Right renal pelvis (tissue), 4 donors: ENCODE measurements at places on chromosomes 16 and 17.

DNA sequence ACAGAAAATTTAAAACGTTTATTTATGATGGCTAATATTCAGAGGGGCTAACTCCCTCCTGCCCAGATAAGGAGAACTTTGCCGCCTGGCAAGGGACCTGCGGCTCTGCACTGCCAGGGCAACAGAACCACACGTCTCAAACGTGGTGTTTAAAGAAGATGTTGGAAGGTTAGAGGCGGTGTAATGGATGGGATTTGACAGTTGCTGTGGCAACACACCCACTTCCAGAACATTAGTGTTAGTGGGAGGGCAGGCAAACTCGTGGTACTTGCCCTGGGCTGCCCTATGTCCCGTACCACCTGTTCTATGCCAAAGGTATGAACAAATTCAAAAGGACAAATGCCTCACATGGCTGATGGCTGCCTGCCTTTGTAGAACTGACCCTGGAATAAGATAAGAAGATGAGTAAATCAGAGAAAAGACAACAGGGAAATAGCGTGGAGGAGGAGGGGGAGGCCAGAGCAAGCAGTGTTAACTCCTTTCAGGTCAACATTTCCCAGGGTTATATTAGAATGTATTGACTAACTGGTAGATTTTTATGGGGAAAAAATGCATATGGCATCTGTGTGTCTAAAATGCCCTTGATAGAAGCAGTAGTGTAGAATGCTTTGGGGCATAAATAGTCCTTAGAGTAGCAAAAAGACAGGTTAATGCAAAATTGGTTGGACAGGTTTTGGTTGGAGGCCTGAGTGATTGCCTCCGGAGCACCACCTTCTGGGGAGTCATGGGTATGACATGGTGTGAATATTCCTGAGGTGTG, 30.8 kb downstream of the HLF start:
- peak; percentile 41 for DNase-seq

DNA sequence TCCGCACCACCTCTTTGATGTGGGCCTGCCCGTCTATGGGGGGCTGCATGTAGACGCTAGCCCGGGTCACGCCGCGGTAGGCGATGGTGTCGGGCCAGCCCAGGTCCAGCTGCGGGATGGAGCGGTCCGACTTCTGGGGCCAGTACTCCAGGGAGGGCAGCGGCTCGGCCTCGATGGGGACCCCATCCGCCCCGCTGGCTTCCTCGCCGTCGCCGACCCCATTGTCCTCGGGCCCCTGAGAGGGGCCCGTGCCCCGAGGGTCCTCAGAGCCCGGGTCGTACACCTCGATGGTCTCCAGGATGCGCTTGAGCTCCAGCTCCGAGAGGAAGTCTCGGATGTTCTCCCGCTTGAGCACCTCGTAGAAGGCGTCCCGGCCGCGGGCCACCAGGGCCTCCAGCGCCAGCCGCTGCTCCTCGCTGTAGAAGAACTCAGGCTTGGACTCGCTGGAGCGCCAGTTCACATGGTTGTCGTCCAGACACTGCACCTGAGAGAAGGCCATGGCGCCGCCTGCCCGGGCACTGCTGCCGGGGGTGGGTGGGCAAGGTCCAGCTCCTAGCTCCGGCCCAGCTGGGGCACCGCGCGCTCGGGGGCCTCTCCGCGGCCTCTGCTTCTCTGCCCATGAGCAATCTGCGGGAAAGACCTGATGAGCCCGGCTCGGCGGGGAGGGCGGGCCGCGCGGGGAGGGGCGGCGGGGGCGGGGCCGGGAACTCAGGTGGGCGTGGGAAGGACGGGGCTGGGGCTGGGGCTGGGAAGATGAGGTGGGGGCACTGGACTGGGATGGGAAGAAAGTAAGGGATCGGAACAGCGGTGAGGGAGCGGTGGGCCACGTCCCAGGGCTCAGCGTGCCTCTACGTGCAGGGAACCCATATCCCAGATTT, 782 bp downstream of the FAM83G start:
- DNase-seq, result no peak

DNA sequence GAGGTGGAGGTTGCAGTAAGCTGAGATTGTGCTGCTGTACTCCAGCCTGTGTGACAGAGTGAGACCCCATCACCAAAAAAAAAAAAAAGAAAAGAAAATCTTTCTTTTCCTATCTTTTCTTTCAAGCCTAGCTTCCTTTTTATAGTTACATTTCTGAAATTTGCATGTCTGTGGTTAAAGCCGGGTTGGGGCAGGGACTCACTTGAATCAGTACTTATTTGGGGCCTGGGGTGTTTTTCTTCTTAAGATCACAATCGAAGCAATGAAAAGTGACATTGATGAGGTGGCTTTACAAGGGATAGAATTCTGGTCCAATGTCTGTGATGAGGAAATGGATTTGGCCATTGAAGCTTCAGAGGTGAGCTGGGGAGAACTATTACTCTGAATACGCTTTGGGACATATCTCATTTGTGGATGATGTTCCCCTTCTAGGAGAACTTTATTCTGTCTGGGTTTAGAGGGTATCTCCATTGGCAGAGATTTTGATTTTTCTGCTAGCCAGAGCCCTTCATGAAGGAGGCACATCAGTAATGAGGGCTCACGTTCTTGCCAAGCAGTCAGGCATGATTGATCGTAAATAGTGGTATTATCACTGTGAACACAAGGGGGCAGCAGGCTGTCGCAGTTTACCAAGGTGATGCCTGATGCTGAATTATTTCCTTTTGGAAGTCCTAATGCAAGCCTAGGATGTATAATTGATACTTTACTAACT, 14.3 kb downstream of the KPNB1 start:
- DNase-seq, result peak; percentile 53

DNA sequence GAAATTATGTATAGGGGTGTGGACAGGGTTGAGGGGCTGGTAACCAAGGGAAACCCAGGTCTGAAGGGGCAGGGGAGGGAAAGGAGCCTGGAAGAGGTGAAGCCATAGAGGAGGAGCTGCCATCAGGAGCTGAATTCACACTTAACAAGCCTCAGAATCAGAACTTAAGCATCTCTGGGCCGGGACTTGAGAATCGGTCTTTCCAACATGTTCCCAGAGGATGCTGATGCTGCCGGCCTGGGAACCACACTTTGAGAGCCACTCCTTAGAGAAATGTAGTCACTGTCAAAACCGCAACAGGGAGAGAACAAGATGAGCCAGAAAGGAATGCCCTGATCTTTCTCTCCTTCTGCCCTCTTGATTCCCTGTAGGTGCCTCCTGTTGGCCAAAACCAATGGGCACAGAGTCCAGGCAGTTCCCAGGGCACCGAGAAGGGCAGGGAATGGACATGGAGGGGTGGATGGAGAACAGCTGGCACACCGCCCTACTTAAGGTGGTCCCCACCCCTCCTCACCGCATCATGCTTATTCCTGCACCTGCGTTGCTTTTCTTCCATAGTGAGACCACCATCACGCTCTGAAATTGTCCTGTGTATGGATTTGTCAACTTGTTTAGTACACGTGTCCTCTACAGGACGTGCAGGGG, 88.5 kb downstream of the GSG1L start:
- no peak for DNase-seq

DNA sequence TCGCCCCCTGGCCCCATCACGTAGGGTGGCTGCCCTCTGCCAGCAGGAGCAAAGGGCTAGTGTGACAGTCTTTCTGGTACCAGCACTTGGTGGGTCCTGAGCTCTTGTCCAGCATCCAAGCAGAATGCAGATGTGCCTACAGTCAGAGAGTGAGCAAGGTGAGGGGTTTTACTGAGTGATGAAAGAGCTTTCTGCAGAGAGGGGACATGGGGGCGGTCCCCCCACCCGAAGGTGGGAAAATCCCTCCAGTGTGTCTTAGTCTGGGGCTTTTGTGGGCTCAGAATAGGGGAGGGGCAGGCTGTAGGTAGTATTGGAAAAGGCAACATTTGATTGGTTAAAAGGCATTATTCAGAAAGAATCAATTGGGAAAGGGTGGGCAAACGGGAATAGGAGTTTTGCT, 152.3 kb downstream of the RPTOR start:
- no peak for DNase-seq

GRCh38 chr16:807347-808084, 7.0 kb upstream of the GNG13 start:
- peak; percentile 80 for DNase-seq

GRCh38 chr16:29009050-29009837, 24.4 kb downstream of the LAT start:
- no peak for DNase-seq

- DNase-seq, result no peak
These were observed 249.8 kb upstream of the MAF start for GRCh38 chr16:79850348-79850747.

DNA sequence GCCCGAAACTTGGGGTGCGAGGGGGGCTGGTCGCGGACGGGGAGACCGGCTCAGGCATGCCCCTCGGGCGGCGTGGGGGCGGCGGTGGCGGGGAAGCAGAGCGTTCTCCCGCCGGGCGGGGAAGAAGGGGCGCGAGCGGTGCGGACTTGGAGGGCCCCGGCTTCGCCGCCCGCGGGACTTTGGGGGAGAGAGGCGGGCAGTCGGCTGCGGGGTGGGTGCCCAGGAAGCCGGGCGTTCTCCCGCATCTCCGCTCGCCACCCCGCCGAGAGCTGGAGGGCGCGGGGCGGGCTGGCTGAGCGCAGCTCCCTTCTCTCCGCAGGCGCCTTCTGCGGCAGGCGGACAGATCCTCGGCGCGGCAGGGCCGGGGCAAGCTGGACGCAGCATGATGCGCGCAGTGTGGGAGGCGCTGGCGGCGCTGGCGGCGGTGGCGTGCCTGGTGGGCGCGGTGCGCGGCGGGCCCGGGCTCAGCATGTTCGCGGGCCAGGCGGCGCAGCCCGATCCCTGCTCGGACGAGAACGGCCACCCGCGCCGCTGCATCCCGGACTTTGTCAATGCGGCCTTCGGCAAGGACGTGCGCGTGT, 772 bp downstream of the NTN1 start:
- no peak for DNase-seq

- no peak for DNase-seq
These were observed 369.0 kb upstream of the EEF2KMT start for GRCh38 chr16:5466551-5466950.

GRCh38 chr16:57134982-57135381, 42.6 kb downstream of the CPNE2 start:
- DNase-seq, result no peak

DNA sequence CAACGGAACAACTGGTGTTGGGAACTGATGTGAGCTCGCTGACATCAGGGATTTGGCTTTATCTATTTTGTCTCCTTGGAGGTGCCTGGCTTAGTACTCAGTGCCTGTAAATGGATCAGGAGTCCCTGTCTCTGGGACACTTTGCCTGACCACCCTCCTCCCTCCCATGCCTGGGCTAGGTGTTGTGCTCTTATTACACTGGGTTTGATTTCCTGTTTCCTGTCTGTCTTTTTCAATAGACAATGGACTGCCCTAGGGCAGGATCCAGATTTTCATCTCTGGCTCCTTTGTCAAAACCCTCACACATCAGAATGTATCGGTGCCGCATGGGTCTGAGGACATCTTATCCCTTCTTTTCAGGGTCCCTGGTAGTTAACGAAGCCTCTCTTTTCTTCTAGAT, 223.6 kb upstream of the ASIC2 start:
- no peak for DNase-seq

DNA sequence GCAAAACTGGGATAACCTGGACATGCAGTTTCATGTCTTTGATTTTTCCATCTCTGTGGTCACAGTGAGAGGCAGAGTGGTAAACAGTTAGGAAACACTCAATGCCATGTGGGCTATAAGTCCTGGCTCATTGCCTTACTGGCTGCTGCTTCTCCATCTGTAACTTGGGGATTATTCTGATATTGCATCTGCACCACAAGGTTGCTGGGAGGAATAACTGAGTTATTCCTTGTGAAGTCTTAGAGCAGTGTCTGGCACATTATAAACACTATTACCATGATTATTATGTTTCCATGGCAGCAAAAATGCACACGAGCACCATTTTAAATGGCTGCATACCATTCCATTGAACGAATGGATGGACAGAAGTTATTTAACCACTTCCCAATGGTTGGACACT, 111.7 kb upstream of the CDH5 start:
- DNase-seq, result no peak
